NCI-H2171 (cell line): ENCODE measurements at places on chromosomes 5 and 9.
A peak's percentile ranks its signal among the peaks of the same experiment; 100 is the strongest.

DNA sequence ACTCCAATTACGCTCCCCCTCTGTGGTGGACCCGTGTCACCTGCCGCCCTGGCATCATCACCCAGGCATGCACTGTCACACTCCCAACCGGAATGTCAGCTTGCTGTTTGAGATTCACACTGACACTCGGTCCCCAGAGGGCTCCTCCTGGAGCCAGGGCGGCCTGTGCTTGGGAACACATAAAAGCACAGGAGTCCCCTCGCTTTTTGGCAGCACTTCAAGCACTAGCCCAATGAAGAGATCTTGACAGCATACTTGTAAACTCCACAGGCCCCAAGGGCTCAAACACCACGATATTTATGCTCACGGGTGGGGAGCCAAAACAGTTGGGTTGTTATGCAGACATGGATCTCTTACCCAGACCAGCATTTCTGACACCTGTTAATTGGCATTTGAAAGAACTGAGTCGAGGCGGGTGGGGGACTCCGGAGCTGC, 90.8 kb upstream of the EGFLAM start:
- peak; percentile 80 for DNase-seq

DNA sequence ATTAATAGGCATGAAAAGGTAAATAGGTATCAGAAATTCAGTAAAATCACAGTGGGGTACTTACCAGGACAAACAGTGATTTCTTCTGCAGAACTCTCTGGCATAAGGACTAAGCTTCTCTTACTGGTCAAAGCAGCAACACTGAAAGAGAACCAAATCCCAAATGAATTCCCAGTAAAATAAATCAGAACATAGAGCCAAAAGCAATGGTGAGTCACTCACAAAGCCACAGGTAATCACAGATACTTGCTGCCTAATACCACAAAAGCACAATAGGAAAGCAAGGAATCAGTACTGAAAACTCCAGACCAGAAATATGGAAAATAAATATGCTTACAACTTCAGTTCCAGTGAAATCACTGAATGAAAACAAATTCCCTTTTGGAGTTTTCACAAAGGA, 50.7 kb downstream of the UIMC1 start:
- no peak for DNase-seq

GRCh38 chr5:80468131-80468530, 19.8 kb upstream of the FAM151B start:
- no peak for DNase-seq

GRCh38 chr9:34982361-34982760, 7.2 kb upstream of the DNAJB5 start:
- no peak for DNase-seq

DNA sequence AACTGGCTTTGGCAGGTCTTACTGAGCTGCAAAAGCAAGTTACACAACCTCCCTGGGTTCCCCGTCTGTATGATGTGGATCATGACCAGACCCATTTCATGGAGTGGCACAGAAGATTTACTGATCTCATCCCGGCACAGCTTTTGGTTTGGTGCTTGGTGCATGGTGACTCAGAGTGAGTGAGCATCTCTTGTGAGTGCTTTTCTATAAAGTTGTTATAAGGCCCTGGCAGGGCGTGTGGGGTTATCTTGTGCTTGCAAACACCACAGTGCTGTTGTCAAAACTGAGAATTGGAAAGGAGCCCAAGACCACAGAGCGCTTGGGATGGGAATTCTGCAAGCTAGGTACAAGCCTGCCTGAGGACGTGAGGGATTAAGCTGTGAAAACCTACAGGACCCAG, 425.2 kb downstream of the GADD45G start:
- DNase-seq, result no peak

- DNase-seq, result no peak
Measured at GRCh38 chr5:64166201-64166959, 737 bp downstream of the RNF180 start.

- no peak for DNase-seq
Measured at GRCh38 chr9:34403554-34404380, 27.1 kb upstream of the MYORG start.

GRCh38 chr9:96048104-96048955, 172.8 kb downstream of the ERCC6L2 start:
- DNase-seq, result no peak

DNA sequence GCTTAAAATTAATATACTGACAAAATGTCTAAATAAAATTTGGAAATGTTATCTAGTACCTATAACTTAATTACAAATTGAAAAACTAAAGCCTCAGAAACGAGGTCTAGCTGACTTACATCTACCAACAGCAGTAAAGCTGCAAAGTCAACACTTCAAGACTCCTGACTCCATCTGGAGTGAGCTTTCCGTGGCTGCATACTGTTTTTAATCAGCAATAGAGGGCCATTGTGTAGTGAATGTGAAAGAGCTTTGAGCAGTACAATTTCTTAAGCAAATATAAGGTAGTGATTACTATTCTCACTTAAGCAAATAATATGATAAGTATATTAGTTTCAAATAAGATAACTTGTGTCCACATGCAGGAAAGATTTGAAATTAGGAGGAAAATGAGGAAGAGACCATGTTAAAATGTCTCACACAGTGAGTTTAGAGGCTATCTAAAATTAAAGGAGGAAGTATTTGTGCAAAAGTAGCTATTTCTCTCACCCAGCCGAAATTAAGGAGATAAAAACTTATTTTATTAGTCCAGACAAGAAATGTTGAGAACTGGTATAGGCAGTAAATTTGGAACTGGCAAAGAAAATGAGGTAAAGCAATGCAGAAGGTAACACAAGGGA, 6.4 kb downstream of the SPINK6 start:
- DNase-seq, result no peak

DNA sequence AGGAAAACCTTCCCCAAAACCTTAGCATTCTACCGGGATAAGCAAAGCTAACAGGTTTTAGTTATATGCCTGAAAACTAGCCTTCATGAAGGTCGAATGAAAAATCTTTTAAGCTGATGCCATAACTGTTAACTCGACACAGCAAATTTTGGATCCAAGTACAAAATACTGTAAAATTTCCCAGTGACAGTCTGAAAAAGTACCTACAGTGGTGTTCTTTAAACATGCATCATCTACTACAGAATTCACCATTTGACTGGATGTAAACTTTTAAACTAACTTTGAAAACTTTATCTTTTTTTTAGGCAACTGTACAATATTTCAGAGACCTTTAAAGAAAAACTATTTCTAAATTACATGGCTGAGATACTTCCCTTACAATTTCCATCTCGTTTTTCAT, 791 bp downstream of the RAPGEF6 start:
- DNase-seq, result no peak

DNA sequence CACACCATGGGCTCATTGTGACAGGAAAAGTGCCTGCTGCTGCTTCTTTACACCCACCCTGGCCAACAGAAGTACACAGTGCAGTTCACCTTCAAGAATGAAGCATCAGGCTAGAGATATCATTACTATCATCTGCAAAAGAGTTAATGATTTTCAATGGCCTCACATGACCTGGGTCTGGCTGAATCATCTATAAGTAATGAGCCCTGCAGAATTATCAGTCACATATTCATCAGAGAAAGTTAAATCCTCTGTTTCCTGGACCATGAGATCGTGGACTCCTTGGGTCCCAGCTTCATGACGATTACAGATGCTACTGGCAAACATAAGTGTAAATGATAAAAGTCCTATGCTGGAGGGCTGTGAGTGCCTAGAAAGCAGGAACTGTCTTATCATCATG, 8.3 kb downstream of the BAG1 start:
- DNase-seq, result no peak

GRCh38 chr5:67855523-67855922, 360.0 kb upstream of the PIK3R1 start:
- DNase-seq, result no peak

DNA sequence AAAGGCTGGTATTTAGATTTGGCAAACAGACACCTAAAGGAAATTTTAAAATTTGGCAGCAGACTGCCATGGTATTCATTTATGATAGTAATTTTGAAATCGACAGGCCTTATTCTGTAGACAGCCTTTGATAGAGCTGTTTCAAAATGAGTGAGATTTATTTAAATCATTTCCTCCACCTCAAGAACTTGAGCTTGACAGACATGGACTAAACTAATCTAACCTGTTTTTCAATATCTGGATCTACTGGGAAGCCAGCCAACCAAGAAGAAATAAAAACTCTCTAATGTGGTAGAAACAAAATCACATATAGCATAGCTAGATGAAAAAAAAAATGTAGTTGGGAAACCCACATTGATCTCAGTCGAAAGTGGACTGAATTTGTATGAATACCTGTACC, 56.9 kb upstream of the RASA1 start:
- DNase-seq, result no peak

- DNase-seq, result no peak
Measured at GRCh38 chr5:135688385-135688784, 109.6 kb upstream of the CXCL14 start.

GRCh38 chr5:59725392-59725767, 168.1 kb downstream of the PDE4D start:
- DNase-seq, result no peak

DNA sequence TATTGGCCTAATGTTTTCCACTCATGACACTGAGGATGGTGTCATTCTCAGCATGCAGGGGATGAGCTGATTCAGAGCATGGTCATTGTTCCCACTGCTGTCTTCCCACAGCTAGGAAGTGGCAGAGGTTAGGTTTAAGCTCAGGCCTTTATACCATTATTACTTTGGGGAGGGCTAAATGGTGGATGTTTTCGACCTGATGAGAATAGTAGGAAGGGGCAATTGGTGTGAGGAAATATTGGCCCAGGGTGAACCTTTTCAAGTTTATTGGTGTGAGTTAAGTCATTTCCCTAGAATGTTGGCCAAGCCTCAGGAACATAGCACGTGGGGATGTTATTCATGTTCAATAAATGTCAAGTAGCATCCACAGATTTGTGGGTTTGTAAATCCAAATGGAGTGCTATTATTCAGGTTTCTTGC, 59.6 kb downstream of the ARHGAP26 start:
- no peak for DNase-seq

DNA sequence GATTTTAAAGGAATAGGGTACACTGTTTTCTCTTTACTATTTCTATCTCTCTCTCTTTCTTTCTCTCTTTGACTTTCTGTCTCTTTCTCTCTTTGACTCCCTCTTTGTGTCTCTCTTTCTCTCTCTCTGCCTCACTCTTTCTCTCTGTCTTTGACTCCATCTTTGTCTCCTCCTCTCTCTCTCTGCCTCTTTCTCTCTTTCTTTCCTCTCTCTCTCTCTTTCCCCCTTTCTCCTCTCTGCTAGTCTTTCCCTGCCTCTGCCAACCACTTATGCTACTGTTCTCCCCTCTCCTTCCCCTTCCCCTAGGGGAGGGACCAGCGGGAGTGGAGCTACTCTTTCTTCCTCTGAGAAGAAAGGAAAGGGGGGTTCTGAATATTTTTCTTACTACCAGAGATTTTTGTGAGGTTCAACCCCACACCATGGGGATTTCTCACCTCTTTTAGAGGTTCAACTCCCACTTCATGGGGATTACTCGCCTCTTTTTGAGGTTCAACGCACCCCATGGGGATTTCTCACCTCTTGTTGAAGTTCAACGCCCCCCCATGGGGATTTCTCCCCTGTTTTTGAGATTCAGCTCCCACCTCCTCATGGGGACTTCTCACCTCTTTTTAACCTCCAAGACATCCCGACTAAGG, 309.9 kb downstream of the NR3C1 start:
- no peak for DNase-seq

DNA sequence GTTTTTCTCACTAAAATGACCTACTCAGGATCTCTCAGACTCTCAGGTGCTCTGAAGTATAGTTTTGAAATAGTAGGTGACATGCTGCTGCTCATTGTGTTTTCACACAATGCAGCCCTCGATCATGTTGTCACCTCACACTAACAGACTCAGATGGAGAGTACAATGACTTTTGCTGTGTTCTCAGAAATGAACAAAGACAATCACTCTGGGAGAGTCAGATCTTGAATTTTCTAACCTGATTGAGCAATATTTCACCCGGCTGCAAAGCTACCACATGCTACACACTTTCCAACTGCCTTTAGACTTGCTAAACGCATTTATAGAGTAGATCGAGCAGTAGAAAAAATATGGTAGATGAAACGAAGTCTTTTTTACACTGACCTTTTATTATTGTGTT, 113.4 kb downstream of the ST8SIA4 start:
- DNase-seq, result no peak

GRCh38 chr9:87603854-87604490, 106.3 kb downstream of the DAPK1 start:
- DNase-seq, result no peak

- no peak for DNase-seq
Measured at GRCh38 chr9:93667006-93667405, 90.6 kb downstream of the PHF2 start.

- DNase-seq, result no peak
Measured at GRCh38 chr9:128940946-128941755, 6.3 kb downstream of the DOLK start.

DNA sequence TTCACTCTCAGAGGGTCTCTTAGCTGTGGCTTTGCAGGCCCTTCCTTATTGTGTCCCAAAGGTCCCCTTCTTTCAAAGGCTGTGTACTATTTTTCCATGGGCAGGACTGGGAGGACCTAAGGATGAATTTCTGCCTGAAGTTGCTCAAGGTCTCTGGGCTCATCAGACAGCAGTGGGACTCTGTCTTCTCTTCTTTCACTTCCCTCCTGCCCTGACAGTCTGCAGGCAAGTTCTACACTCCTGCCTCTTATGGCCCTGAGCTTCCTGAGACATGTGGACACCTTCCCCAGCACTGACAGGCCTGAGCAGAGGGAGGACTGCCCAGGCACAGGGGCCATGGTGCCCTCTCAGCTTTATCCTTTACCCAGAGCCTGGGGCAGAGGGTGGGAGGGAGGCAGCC, 14.8 kb downstream of the ENHO start:
- no peak for DNase-seq

DNA sequence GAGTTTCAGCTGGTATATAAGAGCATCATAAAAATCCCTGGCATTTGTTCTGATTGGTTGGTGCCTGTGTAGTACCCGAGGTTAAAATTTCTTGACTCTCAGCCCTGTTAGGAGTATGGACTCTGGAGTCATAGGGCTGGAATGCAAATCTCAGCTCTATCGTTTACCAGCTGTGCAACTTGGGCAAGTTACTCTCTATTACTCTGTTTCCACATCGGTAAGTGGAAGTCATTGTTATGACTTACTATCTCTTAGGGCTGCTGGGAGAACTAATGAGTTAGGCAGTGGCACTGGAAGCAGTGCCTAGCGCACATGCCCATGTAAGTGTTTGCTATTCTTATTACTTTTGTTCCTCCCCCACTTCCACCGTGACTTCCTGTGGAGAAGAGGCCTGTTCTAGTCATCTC, 141.6 kb downstream of the BOD1 start:
- DNase-seq, result no peak

DNA sequence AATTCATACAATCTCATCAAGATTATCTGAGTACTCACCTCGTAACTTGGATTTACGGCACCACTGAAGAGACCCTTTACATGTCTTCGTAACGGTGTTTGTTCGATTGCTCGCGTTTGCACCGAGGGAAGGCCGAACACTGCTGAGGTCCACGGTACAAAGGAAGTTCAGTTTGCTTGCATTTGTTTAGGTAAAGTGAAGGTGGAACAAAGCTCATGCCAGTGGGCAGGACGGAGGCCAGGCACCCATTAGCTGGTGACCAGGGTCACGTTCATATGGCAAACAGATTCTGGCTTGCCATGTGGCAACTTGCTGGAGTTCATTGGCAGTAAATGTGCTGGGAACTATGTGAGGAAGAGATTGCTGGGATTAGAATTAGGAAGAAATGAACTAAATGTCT, 164.8 kb downstream of the MACROH2A1 start:
- DNase-seq, result no peak

GRCh38 chr5:151156507-151157420, 815 bp downstream of the ANXA6 start:
- DNase-seq, result no peak
